Lower leg skin (tissue), 4 donors: ENCODE measurements at places on chromosomes 3 and 15. TPM values are rescaled to one million over a fixed set of nuclear protein-coding genes. Genes with fewer than 3 reads are reported as not detected.

DNA sequence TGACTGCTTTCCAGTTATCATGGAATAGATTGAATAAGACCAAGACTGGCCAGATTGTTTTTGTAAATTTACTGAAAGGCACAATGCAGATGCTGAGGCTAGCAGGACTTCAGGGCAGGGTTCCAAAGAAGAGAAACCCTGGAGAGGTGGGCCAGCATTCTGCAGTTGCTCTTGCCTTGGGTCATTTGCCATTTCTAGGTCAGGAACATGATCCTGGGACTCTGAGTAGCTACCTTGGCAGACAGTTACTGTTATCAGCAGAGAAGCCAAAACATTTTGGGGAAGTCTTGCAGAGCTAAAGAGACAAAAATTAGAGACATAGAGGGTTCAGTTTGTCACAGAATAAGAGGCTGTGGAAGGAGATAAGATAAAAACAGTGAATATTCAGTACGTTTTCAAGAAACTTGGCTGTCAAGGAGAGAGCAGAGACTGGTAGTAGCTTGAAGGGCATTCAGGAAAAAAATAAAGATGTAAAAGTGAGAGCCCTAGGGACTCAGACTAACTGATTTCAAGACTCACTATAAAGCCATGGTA lies 46.8 kb upstream of the MYRIP start:
- no peak for DNase-seq

The C3orf80 gene
- 0.65 TPM for total RNA-seq

- DNase-seq: no peak
Observed at GRCh38 chr3:85081191-85081906, 122.6 kb downstream of the CADM2 start.

The PPARG gene
- total RNA-seq: 9.5 TPM

DNA sequence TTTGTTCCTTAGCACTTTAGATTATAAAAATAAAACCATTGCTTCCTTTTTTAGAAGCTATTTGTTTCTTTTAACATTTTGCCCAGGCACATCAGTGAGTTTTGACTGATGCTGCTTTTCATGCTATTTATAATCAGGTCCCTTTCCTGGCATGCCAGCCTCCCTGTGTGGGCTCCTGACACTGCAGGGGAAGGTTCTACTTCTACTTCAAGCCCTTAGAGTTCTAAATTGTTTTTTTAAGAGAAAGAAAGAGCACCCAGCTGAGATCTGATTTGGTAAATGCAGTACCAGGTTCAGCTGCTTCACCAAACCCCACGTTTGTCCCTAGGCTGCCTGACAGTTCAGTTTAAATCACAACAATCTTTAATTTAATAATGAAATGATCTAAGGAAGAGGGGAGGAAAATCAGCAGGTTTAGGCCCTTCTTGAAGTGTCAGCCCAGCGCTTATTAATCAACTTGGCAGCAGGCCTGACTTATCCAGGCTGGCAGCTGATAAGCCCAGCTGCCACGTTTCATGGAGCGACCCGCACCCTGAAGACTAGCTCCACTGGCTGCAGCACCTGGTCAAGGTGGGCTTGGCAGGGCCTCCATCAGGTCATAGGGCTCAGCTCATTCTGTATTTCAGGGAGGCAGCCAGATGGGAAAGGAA lies 29.0 kb downstream of the HGD start:
- no peak for DNase-seq

The APOD gene
- total RNA-seq: 201 TPM

The MNS1 gene
- total RNA-seq: 0.78 TPM

DNA sequence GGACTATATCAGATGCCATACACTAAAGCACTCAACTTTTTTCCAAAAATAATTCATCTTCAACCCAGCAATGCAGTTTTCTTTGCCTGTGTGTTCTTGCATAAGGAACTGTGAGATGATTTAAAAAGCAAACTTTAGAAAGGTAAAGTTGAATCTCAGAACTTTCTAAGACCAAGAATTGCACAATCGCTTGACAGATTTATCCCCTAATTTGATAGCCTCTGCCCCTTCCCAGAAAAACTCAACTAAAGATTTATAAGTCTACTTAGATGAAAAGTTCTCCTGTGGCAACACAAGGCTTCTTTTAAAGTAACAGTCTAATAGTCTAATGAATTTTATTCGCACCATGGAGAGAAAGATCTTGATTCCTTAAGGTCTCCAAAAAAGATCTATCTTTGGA lies 259.3 kb downstream of the MAGI1 start:
- DNase-seq: no peak

The GATA2 gene
- 9.1 TPM for total RNA-seq

The CEMIP gene
- total RNA-seq: 9.7 TPM

DNA sequence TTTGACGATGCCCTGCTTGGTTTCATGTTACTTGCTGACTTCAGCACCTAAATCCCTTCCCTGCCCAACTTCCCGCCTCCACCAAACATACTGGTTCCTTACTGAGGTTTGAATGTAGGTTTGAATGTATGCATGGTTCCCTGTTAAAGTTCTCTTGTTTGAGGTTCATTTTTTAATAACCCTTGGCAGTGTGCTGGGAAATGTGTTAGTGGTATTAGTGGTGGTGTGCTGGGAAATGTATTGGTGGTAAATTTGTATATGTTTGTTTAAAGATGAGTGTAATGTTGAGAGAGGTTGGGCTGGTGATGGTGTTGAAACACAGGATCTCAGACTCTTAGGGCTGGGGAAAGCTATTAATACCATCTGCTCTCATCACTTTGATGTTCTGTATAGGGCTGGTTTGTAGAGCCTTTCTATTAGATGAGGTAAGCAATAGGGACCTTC lies 392.7 kb downstream of the PTPRG start:
- DNase-seq: no peak

DNA sequence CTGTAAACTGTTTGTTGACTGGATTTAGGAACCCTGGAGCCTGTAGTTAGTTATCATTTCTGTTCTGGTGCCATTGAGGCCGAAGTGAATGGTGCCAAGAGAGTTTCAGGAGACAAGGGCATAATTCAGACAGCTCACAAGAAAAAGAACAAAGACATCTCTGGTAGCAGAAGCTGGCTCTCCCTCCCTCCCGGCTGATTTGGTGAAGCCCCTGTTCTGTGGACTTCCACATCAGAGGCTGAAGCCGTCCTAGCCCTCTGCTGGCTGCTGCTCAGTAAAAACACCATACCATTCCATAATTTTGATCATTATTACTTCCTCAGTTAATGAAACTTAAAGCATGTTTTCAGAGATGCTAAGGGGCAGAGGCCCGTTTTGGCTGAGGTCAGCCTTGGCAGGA lies 381.2 kb upstream of the WNT5A start:
- DNase-seq: no peak

DNA sequence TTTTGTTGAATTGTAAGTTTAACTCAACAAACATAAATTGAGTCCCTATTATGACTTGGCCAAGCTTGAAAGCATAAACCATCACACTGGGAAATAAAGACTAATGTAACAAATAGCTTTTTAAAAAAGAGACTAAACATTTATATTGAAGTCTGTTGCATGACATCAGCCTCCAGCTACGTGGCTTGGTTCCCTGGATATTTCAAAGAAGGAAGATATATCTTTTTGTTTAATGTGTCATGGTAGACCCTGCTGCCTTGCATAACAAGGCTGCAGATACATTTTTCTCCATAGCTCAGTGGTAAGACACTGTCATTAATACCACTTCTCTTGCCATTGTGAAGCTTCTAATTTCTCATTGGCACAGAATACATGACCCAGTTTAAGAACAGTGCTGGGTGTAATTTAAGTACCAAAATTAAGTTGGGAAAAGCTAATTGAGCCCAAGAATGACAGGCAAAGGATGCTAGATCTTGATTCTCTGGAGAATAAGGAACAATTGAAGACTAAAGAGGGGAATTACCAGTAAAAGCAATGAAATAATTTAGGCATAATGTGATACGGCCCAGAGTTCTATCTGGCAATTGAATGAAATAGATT lies 14.0 kb downstream of the RCN2 start:
- no peak for DNase-seq
